ENCODE measurements at places on chromosomes 5 and 9. TPM values are rescaled to one million over a fixed set of nuclear protein-coding genes. Genes with fewer than 3 reads are reported as not detected.

- peaks cover 12% of the 10 kb centered on the region for H3K36me3 ChIP-seq
- no peaks in the 10 kb centered on the region for H3K27me3 ChIP-seq
- H3K4me3 ChIP-seq: peak within 1 kb of the TSS; percentile 100
- peak; percentile 89 for DNase-seq
- H3K27ac ChIP-seq: peak within 1 kb of the TSS; percentile 87
Observed at GRCh38 chr5:181260720-181261319, at the start of gene TRIM52. Gene TRIM52 (minus strand): TSS chr5:181261143. CDS start chr5:181260813, 330 bp downstream.

- H3K27me3 ChIP-seq: no peaks in the 10 kb centered on the region
- H3K36me3 ChIP-seq: peaks cover 4% of the 10 kb centered on the region
- no peak overlapping the region for H3K4me3 ChIP-seq
- no peak overlapping the region for H3K27ac ChIP-seq
Observed at GRCh38 chr5:113283558-113283957, 151.2 kb downstream of the TSSK1B start.

Gene TICAM2
- total RNA-seq: 0.59 TPM

Gene MLANA
- 12.1 TPM for total RNA-seq

DNA sequence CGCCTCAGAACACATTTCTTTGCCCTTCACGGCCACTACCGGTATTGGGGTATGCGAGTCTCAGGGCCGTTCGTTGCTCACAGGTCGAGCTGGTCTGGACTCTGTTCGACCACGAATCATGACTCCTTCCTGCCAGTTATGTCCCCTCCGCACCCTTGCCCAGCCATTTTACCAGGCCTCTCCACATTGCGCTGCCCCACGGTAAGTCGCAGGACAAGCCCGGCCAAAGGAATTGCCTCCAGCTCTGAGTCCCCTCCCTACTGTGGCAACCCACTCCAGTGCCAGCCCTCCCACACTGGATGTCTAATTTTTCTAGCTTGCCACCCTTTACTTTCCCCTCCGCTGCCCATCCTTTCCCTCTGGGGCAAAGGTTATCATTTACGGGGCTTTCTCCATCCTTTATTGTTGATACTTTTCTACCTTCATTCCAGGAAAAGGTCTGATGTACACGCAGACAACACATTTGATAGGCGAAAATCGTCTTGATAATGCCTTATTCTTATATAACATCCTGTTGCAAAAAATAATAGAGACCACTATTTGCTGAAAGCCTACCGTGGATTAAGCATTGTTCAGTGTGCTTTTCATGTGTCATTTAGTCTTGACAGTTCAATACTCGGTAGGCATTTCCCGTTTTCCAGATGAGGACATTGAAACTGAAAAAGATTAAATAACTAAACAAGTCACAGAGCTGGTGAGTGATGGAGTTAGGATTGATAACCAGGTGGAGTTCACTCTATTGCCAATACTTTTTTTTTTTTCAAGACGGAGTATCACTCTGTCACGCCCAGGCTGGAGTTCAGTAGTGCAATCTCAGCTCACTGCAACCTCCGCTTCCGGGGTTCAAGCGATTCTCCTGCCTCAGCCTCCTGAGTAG is 958 bp upstream of the HSPA5 start:
- H3K4me3 ChIP-seq: peak overlapping the region; percentile 97
- peaks cover 33% of the 10 kb centered on the region for H3K36me3 ChIP-seq
- H3K27ac ChIP-seq: peak overlapping the region; percentile 97
- H3K27me3 ChIP-seq: peaks cover 6% of the 10 kb centered on the region
- DNase-seq: no peak
- peaks cover 21% of the 10 kb centered on the region for H3K4me1 ChIP-seq

Gene PTPRD
- total RNA-seq: 197 TPM

Gene WNT8A
- total RNA-seq: not detected

GRCh38 chr5:14901462-14902051 is 30.0 kb upstream of the ANKH start:
- no peak for DNase-seq
- no peaks in the 10 kb centered on the region for H3K27me3 ChIP-seq
- no peak overlapping the region for H3K4me3 ChIP-seq
- no peaks in the 10 kb centered on the region for H3K36me3 ChIP-seq
- H3K27ac ChIP-seq: peak overlapping the region; percentile 5

Gene RUFY1
- total RNA-seq: 41.2 TPM

Gene LMX1B
- total RNA-seq: 33.6 TPM

Gene AQP3
- total RNA-seq: 33.1 TPM

Gene NMUR2
- 0.80 TPM for total RNA-seq

Gene CSF2
- total RNA-seq: not detected

DNA sequence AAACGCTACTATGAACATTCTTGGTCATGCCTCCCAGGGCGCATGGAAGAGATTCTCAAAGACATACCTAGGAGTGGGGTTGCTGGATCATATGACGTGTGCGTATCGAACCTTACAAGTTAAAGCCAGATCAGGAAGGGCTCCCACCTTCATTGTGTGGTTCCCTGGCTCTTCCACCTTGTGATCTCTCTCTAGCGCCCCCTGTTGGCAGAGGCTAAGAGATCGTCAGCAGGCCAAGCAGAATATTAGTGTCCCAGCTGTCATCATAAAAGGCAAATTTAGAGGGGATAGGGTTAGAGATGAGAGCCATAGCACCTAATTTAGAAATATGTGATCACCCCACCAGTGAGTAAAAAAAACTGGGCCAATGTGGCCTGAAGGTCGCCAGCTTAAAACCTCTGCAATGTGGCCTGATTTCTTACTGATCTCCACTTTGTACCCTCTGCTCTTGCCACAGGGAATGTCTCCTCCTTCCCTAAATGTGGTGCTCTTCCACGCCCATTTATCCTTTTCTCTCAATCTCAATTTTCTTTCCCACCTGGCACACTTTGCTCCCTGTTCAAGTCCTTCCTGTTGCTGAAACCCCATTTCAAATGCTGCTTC is 91.7 kb upstream of the SHB start:
- H3K27me3 ChIP-seq: no peaks in the 10 kb centered on the region
- no peaks in the 10 kb centered on the region for H3K4me1 ChIP-seq
- H3K27ac ChIP-seq: no peak overlapping the region
- no peak for DNase-seq

Gene FAM151B
- 2.9 TPM for total RNA-seq

DNA sequence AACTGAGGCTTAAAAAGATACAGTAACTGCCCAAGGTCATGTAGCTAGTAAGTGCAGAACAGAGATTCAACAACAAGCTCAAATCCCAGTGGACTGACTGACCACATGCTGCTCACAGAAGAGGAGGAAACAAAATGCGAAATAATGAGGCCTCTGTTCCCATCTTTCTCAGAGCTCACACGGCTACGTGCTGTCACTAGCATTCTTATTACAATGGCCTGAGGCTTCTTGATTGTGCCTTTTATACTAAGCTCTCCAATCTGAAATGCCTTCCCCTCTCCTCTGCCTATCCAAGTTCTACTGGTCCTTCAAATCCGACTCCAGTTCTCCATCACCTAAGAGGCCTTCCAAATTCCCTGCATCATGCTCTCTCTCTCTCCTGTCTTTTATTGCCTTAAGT is 26.0 kb downstream of the SGTB start:
- peaks cover 15% of the 10 kb centered on the region for H3K36me3 ChIP-seq
- H3K4me1 ChIP-seq: no peaks in the 10 kb centered on the region
- no peaks in the 10 kb centered on the region for H3K27me3 ChIP-seq
- H3K4me3 ChIP-seq: no peak overlapping the region
- H3K27ac ChIP-seq: no peak overlapping the region

Gene SPAAR
- total RNA-seq: not detected

Gene MSANTD3
- 26.4 TPM for total RNA-seq

DNA sequence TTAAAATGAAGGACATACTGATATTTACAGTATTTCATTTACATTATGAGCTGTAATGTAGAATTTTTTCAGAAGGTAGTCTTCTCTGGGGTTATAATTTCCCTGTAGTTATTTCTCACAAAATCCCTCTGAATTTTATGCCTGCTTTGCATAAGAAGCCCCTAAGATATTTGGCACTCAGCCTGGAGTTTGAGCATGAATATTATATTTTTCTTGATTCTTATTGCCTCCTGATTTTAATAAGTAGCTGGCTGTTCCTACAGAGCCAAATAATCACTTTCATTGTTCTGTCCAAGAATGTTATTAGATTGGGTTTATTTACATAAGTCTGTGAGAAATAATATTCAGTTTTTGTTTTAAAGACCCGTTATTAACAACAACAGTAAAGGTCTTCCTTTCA is 195.0 kb downstream of the FER start:
- H3K27ac ChIP-seq: no peak overlapping the region
- H3K27me3 ChIP-seq: no peaks in the 10 kb centered on the region
- no peak for DNase-seq
- H3K4me1 ChIP-seq: no peaks in the 10 kb centered on the region
- H3K4me3 ChIP-seq: no peak overlapping the region

DNA sequence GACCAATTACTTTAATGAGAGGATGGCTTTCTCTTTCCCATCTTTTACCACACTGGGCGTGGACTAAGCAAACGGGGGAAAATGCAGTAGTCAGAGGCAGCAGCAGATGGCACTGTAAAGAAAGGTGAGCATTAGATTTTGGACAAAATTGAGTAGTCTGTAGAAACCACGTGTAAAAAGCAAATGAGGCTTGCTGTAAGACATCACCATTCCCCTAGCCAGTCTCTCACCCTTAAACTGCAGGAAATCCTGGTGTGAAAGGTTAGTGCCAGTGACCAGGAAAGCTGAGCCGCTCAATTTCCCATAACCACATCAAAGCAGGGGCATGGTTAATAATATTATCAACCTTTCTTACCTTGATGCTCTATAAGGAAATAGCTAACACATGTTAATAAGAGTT is 31.8 kb downstream of the SPATA31C2 start:
- H3K27me3 ChIP-seq: peaks cover 8% of the 10 kb centered on the region
- no peak overlapping the region for H3K4me3 ChIP-seq
- H3K27ac ChIP-seq: no peak overlapping the region
- peaks cover 3% of the 10 kb centered on the region for H3K36me3 ChIP-seq
- no peak for DNase-seq

Gene ZFR
- 67.1 TPM for total RNA-seq

DNA sequence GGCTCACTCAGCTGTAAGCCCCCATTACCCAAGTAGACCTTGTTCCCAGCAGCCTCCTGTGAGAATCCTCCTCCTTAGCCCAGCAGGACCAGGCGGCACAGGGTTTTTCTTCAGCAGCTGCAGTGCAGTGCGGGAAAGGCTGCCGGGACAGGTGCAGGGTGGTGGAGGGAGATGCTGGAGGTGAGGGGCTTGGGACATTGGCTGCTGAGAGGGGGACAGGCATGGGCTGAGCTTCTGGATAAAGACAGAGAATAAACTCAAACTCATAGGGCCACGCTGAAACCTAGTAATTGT is 174.7 kb downstream of the CACNA1B start:
- peaks cover 6% of the 10 kb centered on the region for H3K4me1 ChIP-seq
- H3K36me3 ChIP-seq: no peaks in the 10 kb centered on the region
- H3K27me3 ChIP-seq: no peaks in the 10 kb centered on the region
- H3K27ac ChIP-seq: no peak overlapping the region

Gene CACNA1B
- 2.4 TPM for total RNA-seq

DNA sequence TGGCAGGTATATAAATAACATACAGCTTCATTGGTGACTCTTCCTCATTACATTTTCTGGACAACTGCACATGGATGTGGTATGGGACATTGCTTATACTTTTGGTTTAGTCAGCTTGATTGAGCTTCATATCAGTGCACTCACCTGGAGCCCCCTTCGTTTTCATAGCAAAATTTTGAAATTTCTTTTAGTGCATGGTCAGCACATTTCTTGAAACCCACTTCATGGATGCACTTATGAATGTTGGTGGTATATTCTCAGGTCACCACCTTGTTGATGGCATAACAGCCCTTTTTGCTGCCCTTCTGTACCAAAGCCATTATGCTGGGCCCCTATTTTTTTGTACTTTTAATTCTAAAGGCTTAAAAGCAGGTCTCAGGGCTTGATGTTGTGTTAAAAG is 16.7 kb upstream of the LRRC70 start:
- no peaks in the 10 kb centered on the region for H3K4me1 ChIP-seq
- no peak for DNase-seq
- H3K4me3 ChIP-seq: no peak overlapping the region
- no peaks in the 10 kb centered on the region for H3K27me3 ChIP-seq
- peaks cover 46% of the 10 kb centered on the region for H3K36me3 ChIP-seq

DNA sequence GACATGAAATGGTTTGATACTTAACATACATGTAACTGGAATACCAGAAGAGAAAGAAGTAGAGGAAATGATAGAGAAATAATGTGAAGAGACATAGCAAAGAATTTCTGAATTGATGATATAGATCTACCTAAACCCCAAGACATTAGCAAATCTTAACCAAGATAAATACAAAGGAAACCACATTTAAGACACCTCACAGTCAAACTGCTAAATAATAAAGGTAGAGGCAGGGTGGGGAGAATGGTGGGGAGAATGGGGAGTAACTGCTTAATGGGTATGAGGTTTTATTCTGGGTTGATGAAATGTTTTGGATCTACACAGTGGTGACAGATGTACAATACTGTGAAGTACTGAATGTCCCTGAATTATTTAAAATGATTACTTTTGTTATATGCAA is 17.5 kb downstream of the CARNMT1 start:
- H3K4me3 ChIP-seq: no peak overlapping the region
- peaks cover 19% of the 10 kb centered on the region for H3K36me3 ChIP-seq
- DNase-seq: no peak
- H3K4me1 ChIP-seq: no peaks in the 10 kb centered on the region
- no peak overlapping the region for H3K27ac ChIP-seq

DNA sequence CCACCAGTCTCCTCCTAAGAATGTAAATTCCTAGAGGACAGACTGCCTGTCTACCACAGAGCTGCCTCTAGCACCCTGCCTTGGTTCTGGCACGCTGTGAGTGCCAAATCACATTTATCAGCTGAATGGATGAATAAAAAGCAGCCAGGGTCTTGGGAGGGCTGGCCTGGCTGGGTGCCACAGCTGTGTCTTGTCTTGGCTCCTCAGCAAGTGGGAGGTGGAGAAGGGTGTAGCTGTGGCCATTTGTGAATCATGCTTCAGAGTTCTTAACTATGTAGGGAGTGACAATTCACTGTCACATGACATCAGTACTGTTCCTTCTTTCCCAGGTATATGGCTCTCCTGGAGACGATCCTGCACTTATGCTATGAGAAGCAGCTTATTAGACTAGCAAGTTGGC is 70.6 kb downstream of the DCP2 start:
- H3K4me1 ChIP-seq: peaks cover 3% of the 10 kb centered on the region
- H3K36me3 ChIP-seq: no peaks in the 10 kb centered on the region
- H3K4me3 ChIP-seq: peak overlapping the region; percentile 37

GRCh38 chr5:89200899-89201298 is 317.9 kb upstream of the MEF2C start:
- H3K4me3 ChIP-seq: no peak overlapping the region
- DNase-seq: no peak
- no peaks in the 10 kb centered on the region for H3K4me1 ChIP-seq
- H3K36me3 ChIP-seq: no peaks in the 10 kb centered on the region
- no peaks in the 10 kb centered on the region for H3K27me3 ChIP-seq

Gene ANKRD18A
- 4.3 TPM for total RNA-seq

DNA sequence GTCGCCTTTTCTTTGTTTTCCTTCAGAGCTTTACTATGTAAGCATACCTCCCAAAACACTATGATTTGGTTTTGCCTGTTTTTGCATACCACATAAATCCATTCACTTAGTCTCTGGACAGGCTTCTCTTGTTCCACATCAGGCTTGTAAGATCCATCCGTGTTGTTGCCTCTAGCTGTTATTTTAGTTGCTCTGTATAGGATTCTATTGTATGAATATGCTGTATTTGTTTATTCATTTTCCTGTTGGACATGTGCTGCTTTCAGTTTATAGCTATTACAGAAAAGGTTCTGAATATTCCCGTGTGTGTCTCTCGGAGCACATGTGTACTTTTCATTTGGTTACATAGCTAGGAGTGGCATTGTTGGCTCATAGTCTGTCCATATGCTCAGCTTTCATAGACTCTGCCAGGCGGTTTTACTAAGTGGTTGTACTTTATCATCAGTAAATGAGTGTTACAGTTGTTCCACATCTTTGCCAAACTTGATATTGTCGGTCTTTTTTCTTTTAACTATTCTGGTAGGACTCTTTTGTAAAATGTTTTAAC is 41.8 kb downstream of the NUP214 start:
- H3K27me3 ChIP-seq: no peaks in the 10 kb centered on the region
- no peak for DNase-seq
- H3K4me3 ChIP-seq: no peak overlapping the region

Data from type B pancreatic cell (in vitro differentiated cells).